Activated CD8-positive, alpha-beta T cell treated with anti-CD3 and anti-CD28 coated beads for 36 hours (primary cell): ENCODE measurements at places on chromosomes 11 and 22. TPM values are rescaled to one million over a fixed set of nuclear protein-coding genes. Genes with fewer than 3 reads are reported as not detected.

The PRG3 gene
- total RNA-seq, result not detected

- no peak overlapping the region for H3K4me3 ChIP-seq
- no peak overlapping the region for H3K27ac ChIP-seq
- no peak for DNase-seq
- peaks cover 4% of the 10 kb centered on the region for H3K27me3 ChIP-seq
- H3K36me3 ChIP-seq, result no peaks in the 10 kb centered on the region
- no peaks in the 10 kb centered on the region for H3K4me1 ChIP-seq
Observed at GRCh38 chr11:20002312-20003216, 157.7 kb downstream of the DBX1 start.

- peaks cover 19% of the 10 kb centered on the region for H3K36me3 ChIP-seq
- DNase-seq, result no peak
- H3K27me3 ChIP-seq, result no peaks in the 10 kb centered on the region
- no peak overlapping the region for H3K4me3 ChIP-seq
Observed at GRCh38 chr22:30408388-30409102, 11.7 kb downstream of the SEC14L2 start.

DNA sequence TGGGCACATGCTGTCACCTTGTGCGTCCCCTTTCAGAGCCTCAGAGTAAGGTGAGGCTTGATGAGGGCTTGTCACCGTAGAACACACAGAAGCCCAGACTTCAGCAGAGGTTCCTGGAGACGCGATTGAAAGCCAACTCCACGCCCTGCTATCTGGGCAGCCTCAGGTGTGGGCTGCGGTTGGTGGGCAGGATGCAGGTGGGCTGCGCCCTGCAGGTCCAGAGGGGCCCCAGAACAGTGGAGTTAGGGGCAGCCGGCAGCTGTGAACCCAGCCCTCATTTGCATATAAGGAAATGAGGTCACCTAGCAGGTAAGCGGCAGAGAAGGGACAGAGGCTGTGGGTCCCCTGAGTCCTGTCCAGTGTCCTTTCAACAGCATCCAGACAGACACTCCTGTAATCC, 15.4 kb downstream of the PHLDA2 start:
- DNase-seq, result no peak
- no peak overlapping the region for H3K27ac ChIP-seq
- H3K4me1 ChIP-seq, result peaks cover 7% of the 10 kb centered on the region
- H3K4me3 ChIP-seq, result no peak overlapping the region

DNA sequence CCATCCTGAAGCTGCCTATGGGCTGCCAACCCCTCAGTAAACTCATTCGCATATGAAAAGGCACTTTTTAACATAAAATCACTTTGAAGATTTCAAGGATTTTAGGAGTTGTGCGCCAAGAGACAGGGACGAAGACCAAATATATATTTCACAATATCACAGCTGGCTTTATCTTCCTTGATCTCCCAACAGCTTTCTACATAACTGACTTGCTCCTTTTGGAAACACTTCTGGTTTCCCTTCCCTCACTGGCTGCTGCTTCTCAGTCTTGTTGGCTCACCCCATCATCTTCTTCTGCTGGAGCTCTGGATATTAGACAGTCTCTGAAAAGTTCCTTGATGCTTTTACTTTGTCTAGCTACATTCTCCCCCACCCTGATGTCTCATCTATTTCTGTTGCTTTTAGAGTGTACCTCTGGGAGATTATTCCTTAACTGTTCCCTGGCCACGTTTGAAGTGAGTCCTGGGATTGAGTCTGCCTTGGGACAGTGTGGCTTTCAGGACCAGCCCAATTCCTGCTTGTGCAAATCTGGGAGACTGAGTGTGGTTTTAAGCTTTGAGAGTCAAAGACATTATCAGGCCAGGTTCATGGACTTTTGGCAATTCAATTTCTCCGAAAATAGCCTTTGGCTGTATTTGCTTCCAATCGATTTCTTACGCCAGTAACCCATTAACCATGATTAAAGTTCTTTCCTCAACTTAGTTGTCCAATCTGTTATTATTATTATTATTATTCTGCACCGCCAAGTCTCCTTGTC, 30.9 kb upstream of the NNMT start:
- no peak for DNase-seq
- no peaks in the 10 kb centered on the region for H3K4me1 ChIP-seq
- no peaks in the 10 kb centered on the region for H3K36me3 ChIP-seq
- H3K4me3 ChIP-seq, result no peak overlapping the region
- no peak overlapping the region for H3K27ac ChIP-seq

DNA sequence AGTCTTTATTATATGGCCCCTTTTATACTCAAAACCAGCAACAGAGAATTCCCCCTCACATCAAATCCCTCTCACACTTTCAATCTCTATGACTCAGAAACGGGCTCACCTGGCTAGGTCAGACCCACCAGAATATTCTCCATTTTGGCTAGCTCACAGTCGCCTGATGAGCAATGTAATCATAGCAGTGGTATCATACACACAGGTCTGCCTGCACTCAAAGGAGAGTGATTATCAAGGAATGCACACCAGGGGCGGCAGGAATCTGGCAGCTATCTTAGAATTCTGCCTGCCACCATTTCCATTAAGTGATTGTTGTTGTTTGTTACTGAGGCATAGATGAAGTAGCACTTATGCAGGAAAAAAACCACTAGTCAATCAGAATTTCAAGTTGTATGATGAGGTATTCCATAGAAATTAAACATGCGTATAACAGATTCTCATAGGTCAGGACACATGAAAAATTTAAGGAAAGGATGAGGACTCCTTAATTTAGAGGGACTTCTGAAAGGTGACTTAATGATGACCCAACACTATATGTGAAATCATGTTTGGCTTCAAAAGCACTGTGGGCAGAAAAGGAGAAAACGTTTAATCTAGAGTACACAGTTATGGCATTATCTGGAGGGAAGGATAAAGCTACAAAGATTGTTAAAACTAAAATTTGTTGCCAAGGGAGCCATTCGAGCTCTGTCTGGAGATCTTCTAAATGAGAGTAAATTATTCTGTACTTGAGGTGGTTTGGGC, 185.8 kb upstream of the DDI1 start:
- no peak overlapping the region for H3K27ac ChIP-seq
- H3K4me3 ChIP-seq, result no peak overlapping the region
- H3K27me3 ChIP-seq, result no peaks in the 10 kb centered on the region
- no peaks in the 10 kb centered on the region for H3K4me1 ChIP-seq

GRCh38 chr11:124874571-124875255, 9.5 kb downstream of the ROBO3 start:
- peaks cover 16% of the 10 kb centered on the region for H3K4me1 ChIP-seq
- DNase-seq, result no peak
- peaks cover 37% of the 10 kb centered on the region for H3K27me3 ChIP-seq
- H3K4me3 ChIP-seq, result no peak overlapping the region
- no peak overlapping the region for H3K27ac ChIP-seq
- H3K36me3 ChIP-seq, result no peaks in the 10 kb centered on the region

DNA sequence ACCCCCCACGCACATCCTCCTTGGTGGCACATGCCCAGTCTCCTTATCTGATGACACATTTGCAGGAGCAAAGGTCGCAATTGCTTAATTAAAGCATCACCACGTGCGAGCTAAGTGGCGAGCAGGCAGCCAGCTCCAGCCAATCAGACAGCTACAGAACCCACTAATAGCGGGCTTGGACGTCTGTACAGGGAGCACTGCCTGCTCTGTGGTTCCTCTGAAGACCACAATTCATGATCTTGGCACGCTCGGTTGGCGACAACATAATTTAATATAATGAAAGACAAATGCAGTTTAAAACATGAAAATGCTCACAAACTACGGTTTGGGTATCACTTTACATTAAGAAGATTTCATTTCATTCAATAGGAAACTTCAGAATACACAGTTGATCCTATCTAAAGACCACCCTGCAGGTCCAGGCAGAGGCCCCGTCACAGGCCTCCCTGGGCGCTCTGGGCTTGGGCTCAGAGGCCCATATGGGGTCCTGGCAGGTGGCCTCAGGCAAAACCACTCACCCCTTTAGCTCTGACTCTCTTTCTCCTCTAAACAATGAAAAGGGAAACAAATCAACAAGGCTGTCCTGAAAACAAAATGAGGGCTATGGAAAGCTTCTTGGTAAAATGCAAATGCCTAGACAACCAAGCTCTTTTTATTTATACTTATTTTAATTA, 10.4 kb downstream of the PACSIN2 start:
- no peak overlapping the region for H3K4me3 ChIP-seq
- peak overlapping the region; percentile 60 for H3K27ac ChIP-seq
- H3K4me1 ChIP-seq, result peaks cover 77% of the 10 kb centered on the region
- peak; percentile 53 for DNase-seq

The CYP2D6 gene
- 2.0 TPM for total RNA-seq

DNA sequence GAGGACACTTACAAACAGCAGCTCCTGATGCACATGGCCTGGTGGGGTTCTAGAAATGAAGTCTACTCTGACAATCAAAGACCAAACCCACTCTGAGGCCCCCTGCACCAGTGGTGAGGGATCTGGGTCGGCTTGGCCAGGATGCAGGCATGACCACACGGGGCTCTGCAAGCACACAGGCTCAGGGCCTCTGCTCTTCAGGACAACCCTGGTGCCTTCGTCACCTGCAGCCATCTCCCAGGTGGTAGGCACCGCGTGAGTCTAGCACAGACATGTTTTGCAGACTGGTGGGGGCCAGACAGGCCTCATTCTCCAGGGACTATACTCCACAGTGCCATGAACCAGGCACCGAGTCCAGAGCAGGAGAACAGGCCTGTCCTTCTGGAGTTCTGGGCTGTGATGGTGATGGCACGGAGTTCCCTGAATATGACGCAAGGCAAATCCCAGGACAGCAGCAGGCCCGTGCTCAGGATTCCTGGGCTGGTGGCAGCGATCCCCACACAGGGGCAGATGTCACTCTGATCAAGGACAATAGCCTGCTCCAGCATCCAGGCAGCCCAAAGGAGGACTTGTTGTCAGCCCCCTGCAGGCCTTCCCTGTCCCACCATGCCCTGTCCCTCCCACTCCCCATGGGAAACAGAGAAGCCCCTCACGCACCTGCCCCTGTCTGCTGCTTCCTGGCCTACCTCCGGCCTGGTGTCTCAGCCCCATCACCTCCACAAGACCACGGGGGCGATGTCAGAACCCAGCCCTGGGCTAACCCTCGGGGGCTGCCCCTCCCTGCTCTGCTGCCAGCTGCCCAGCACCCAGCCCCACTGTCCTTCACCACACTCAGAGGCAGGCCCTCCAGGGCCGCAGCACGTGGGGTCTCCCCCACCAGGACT, 36.1 kb downstream of the GNB1L start:
- DNase-seq, result no peak
- no peak overlapping the region for H3K4me3 ChIP-seq
- no peaks in the 10 kb centered on the region for H3K4me1 ChIP-seq
- H3K27me3 ChIP-seq, result no peaks in the 10 kb centered on the region

The SULT4A1 gene
- total RNA-seq, result not detected

- no peak overlapping the region for H3K27ac ChIP-seq
- H3K4me1 ChIP-seq, result no peaks in the 10 kb centered on the region
- DNase-seq, result no peak
- peaks cover 34% of the 10 kb centered on the region for H3K36me3 ChIP-seq
Observed at GRCh38 chr22:43975041-43975440, 19.8 kb downstream of the SAMM50 start.

DNA sequence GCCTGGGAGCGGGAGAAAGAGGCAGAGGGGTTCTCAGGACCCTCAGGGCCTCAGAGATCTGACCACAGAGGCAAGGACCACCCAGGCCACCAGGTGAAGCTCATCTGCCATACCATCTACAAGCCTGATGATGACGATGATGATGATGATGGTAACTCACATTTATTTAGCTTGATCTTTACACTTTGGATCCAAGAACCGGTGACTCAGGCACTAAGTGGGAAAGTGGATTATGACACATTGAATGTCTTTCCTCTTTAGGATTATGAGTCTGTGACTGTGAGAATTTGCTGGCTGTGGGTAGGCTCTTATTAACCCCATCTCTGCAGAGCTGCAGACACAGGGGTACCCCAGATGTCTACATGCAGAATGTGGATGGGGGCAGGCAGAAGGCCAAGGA, 110.3 kb downstream of the DSCAML1 start:
- no peak overlapping the region for H3K27ac ChIP-seq
- DNase-seq, result no peak
- no peaks in the 10 kb centered on the region for H3K4me1 ChIP-seq
- H3K36me3 ChIP-seq, result no peaks in the 10 kb centered on the region

The MPZL2 gene
- total RNA-seq, result 31.0 TPM

The KRTAP5-9 gene
- total RNA-seq, result not detected

GRCh38 chr11:12174477-12175143, 64.2 kb downstream of the MICAL2 start:
- peak overlapping the region; percentile 99 for H3K27ac ChIP-seq
- peaks cover 43% of the 10 kb centered on the region for H3K36me3 ChIP-seq
- no peaks in the 10 kb centered on the region for H3K27me3 ChIP-seq

GRCh38 chr22:17678817-17679385, 40.3 kb downstream of the BCL2L13 start:
- no peak for DNase-seq
- H3K4me3 ChIP-seq, result no peak overlapping the region
- no peaks in the 10 kb centered on the region for H3K36me3 ChIP-seq
- H3K4me1 ChIP-seq, result peaks cover 6% of the 10 kb centered on the region
- no peaks in the 10 kb centered on the region for H3K27me3 ChIP-seq
- no peak overlapping the region for H3K27ac ChIP-seq

The PARVG gene
- total RNA-seq, result 76.9 TPM

GRCh38 chr11:34459507-34460162, 20.9 kb downstream of the CAT start:
- H3K4me3 ChIP-seq, result no peak overlapping the region
- no peak for DNase-seq

- H3K27ac ChIP-seq, result no peak overlapping the region
- peaks cover 30% of the 10 kb centered on the region for H3K4me1 ChIP-seq
- peaks cover 35% of the 10 kb centered on the region for H3K36me3 ChIP-seq
- H3K27me3 ChIP-seq, result no peaks in the 10 kb centered on the region
Observed at GRCh38 chr22:31271026-31271425, 21.3 kb downstream of the PIK3IP1 start.

The KCNJ4 gene
- total RNA-seq, result not detected

The KCNK7 gene
- total RNA-seq, result 0.77 TPM

DNA sequence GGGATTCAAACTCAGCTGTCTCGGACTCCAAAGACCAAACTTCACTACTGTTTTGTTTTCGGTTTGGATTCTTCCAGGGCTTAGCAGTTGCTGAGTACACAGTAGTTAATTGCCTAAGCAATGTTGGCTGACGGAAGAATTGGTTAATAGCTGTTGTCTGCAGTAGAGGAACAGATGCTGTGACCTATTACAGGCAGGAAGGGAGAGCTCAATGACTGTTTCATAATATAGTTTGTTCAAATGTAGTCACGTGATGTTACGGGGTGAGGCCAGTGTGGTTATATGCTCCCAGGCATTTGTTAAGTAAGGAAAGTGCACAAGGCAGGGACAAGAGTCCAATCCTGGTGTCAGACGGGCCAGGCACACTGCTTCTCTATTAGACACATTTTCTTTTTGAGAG, 222.6 kb upstream of the CCDC90B start:
- no peaks in the 10 kb centered on the region for H3K36me3 ChIP-seq
- no peak overlapping the region for H3K4me3 ChIP-seq
- H3K27ac ChIP-seq, result no peak overlapping the region

- H3K4me3 ChIP-seq, result no peak overlapping the region
- H3K4me1 ChIP-seq, result peaks cover 7% of the 10 kb centered on the region
- H3K27me3 ChIP-seq, result peaks cover 2% of the 10 kb centered on the region
Observed at GRCh38 chr11:76791861-76792260, 8.7 kb downstream of the TSKU start.
